ENCODE measurements at places on chromosomes 6 and 20.

- H3K4me1 ChIP-seq = peaks cover 14% of the 10 kb centered on the region
- H3K4me3 ChIP-seq = no peak overlapping the region
- H3K27me3 ChIP-seq = no peaks in the 10 kb centered on the region
- H3K36me3 ChIP-seq = no peaks in the 10 kb centered on the region
- no peak for DNase-seq
These were observed 52.0 kb upstream of the TRIM26 start for GRCh38 chr6:30265181-30265580.

DNA sequence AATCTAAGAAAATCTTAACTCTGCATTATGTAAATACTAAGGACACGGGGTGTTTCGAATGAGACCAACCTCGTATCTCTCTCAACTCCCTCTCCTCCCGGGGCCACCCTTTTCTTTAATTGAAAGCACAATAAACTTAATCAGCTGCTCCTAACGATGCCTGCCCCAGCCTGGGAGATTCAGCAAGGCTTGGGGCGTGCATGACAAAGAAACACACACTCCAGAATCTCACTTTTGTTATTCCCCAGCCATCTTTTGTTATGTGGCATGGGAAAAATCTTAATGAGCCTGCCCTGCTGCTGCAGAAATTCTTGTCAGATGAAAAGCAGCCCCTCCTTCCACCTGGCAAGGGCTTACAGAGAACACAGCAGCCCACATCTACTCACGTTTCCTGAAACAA is 117.4 kb downstream of the TTLL2 start:
- no peak overlapping the region for H3K27ac ChIP-seq
- peaks cover 66% of the 10 kb centered on the region for H3K27me3 ChIP-seq
- no peak overlapping the region for H3K4me3 ChIP-seq

- no peaks in the 10 kb centered on the region for H3K36me3 ChIP-seq
- no peaks in the 10 kb centered on the region for H3K27me3 ChIP-seq
- no peak overlapping the region for H3K4me3 ChIP-seq
- no peaks in the 10 kb centered on the region for H3K4me1 ChIP-seq
These were observed 229.3 kb downstream of the FARS2 start for GRCh38 chr6:5490501-5491069.

- H3K4me3 ChIP-seq = no peak overlapping the region
- H3K27ac ChIP-seq = no peak overlapping the region
- H3K4me1 ChIP-seq = peaks cover 14% of the 10 kb centered on the region
- no peaks in the 10 kb centered on the region for H3K27me3 ChIP-seq
- H3K36me3 ChIP-seq = no peaks in the 10 kb centered on the region
These were observed 198.2 kb downstream of the ARID1B start for GRCh38 chr6:156975414-156975813.

DNA sequence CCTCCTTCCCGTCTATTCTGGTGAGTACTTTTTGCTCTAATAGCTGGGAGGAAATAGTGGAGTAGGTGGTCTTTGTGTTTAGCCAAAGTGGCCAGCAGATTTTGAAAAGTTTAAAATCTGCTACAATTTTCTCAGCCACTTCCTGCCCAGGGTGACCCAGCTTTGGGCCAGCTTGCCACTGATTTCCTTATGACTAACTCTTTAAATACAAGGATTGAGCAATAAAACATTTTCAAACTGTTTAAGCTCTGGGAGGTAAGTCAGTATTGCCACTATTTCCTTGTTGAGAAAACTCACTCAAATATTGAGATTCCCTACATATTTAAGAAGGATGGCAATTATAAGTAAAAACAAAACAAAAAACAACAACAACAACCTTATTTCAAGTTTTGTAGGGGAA is 54.5 kb downstream of the TRMT11 start:
- H3K27ac ChIP-seq = peak overlapping the region; percentile 77
- peak; percentile 74 for DNase-seq
- H3K4me1 ChIP-seq = peaks cover 13% of the 10 kb centered on the region
- H3K4me3 ChIP-seq = peak overlapping the region; percentile 36
- H3K27me3 ChIP-seq = no peaks in the 10 kb centered on the region

DNA sequence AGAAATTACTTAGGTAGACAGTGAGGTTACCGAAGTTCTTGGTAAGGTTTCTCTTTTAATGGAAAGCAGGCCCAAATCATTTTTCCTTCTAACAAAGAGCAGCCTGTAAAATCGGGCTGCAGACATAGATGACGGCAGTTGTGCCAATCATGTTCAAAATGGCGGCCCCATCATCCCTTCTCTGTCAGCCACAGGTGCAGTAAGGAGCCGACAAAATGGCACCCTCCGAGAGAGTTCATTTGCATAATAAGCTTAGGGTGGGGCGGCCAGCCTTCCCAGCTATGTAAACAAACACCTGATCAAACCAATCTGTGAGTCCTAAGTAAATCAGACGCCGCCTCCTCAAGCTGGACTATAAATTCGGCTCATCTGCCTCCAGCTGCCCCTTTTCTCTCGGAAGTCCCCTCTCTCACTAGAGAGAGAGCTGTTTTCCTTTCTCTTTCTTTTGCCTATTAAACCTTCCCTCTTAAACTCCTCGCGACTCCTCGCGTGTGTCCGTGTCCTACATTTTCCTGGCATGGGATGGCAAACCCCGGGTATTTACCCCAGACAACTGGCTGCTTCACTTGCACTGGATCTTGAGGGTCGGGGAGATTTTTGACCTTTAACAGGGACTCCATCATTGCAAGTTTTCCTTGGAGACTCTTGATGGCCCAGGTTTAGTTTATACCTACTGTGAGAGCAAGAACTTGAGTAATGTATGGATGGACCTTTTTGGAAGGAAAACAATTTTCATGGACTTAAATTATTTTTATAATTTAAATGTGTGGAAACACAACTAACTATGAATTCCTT is 8.9 kb upstream of the DDR1 start:
- no peak for DNase-seq
- H3K4me1 ChIP-seq = peaks cover 28% of the 10 kb centered on the region
- peak overlapping the region; percentile 95 for H3K27ac ChIP-seq
- no peak overlapping the region for H3K4me3 ChIP-seq

DNA sequence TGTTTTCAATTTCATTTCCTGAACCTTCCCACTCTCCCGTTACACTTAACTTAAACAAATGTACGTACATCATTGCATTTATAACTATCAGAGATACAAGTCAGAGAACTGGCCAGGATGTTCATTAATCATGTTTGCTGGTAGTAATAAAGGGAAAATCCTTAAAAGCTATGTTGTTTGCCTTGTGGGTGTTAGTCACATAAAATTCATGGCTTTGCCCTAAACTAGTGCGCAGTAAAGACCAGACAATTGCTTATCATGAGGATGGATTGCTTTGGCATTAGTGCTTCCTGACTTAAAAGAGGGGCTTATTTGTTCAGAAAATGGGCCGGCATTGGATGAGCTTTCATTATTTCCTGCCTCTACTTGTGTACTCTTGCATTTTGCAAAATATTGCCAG is 1037.3 kb upstream of the FLRT3 start:
- no peak for DNase-seq
- no peaks in the 10 kb centered on the region for H3K4me1 ChIP-seq
- H3K27ac ChIP-seq = no peak overlapping the region
- no peaks in the 10 kb centered on the region for H3K27me3 ChIP-seq

- H3K27ac ChIP-seq = no peak overlapping the region
- no peak overlapping the region for H3K4me3 ChIP-seq
- no peaks in the 10 kb centered on the region for H3K27me3 ChIP-seq
- DNase-seq = peak; percentile 67
- H3K36me3 ChIP-seq = no peaks in the 10 kb centered on the region
- peaks cover 8% of the 10 kb centered on the region for H3K4me1 ChIP-seq
These were observed 32.9 kb upstream of the LGSN start for GRCh38 chr6:63352544-63353285.

DNA sequence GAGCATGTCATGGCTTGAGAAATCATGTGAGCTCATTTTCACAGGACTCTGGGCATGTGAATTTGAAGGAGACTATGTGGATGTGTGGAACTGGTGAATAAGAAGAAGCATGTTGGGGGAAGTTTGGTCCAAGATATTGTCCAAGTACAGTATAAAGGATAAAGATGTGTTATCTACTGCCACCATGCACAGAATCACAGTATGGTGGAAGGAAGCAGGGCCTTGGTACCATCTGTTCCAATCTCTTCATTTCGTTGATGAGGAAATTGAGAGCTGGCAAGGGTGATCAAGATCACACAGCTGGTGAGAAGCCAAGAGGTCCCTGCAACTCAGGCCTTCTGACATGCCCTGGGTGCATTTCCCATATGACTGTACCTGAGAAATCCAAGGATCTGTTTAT is 31.5 kb upstream of the RIPOR2 start:
- no peak overlapping the region for H3K4me3 ChIP-seq
- H3K36me3 ChIP-seq = peaks cover 5% of the 10 kb centered on the region
- H3K4me1 ChIP-seq = no peaks in the 10 kb centered on the region
- DNase-seq = no peak
- H3K27ac ChIP-seq = no peak overlapping the region

DNA sequence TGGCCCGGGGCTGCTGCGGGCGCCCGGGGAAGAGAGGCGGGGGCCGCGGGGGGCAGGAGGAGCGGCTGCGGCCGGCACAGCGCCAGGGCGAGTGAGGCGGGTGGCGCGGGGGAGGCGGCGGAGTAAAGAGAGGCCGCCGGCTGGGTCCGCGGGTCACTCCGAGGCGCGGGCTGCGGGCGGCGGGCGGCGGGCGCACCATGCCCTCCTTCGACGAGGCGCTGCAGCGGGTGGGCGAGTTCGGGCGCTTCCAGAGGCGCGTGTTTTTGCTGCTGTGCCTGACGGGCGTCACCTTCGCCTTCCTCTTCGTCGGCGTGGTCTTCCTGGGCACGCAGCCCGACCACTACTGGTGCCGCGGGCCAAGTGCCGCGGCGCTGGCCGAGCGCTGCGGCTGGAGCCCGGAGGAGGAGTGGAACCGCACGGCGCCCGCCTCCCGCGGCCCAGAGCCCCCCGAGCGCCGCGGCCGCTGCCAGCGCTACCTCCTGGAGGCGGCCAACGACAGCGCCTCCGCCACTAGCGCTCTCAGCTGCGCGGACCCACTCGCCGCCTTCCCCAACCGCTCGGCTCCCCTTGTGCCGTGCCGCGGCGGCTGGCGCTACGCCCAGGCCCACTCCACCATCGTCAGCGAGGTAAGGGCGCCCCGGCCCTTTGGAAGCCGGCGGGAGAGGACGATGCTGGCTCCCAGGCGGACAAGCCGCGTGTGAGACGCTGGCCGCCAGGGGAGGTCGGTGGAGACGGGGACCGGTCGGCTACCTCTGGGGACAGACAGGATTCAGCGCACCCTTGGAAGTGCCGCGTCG is at the start of gene SLC22A3:
SLC22A3 (plus strand) TSS at position 156 of the 797 bp plus-strand sequence; CDS start at position 198, 42 bp downstream.
- H3K4me1 ChIP-seq = no peaks in the 10 kb centered on the region
- H3K4me3 ChIP-seq = peak within 1 kb of the TSS; percentile 26
- DNase-seq = no peak
- H3K27me3 ChIP-seq = no peaks in the 10 kb centered on the region

GRCh38 chr20:61350500-61351250 is 98.6 kb downstream of the CDH4 start:
- no peaks in the 10 kb centered on the region for H3K27me3 ChIP-seq
- no peak overlapping the region for H3K4me3 ChIP-seq
- peaks cover 13% of the 10 kb centered on the region for H3K4me1 ChIP-seq
- DNase-seq = no peak
- H3K27ac ChIP-seq = no peak overlapping the region

DNA sequence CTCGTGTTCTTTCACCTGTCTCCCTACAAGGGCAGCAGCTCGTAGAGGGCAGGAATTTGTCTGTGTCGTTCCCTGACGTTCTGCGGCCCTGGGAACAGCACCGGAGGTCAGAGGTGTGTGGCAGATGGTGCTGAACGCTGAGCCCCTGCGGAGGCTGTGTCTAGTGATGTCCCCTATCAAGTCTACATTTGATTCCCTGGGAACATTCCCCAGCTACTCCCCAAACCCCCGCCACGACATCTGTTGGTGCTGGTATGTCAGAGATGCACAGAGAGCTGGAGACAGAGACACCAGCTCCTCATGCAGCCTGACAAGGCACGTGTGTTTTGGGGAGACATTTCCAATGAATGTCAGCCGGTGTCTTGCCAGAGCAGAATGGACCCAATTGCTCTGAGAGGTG is 7.7 kb downstream of the PMEPA1 start:
- peaks cover 6% of the 10 kb centered on the region for H3K36me3 ChIP-seq
- H3K27me3 ChIP-seq = no peaks in the 10 kb centered on the region

GRCh38 chr6:38307740-38308139 is 332.0 kb downstream of the BTBD9 start:
- no peak for DNase-seq
- no peak overlapping the region for H3K27ac ChIP-seq
- no peak overlapping the region for H3K4me3 ChIP-seq
- no peaks in the 10 kb centered on the region for H3K4me1 ChIP-seq

DNA sequence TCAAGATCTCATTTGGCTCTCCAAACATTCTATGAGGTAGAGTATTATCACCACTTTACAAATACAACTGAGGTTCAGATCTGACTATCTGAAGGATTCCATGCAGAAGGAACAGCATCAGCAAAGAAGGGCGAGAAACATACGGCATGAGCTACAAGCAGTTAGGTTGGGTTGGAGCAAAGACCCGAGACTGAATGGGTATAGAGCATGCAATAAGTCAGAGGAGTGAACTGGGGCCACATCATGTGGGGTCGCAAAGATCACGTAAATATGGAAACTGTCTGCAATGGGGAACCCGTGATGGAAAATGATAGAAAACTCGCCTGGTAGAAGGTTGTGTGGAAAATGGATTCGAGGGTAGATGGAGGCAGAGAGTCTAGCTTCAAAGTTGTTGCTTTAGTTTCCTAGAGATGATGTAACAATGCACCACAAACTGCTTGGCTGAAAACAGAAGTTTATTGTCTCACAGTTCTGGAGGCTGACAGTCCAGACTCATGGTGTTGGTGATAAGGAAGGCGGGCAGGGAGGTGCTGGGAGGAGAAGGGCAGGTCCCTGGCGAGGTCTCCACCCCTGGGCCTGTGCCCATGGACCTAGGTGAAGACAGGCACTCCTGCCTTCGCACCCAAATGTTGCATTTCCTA is 44.3 kb upstream of the BCLAF1 start:
- H3K4me1 ChIP-seq = no peaks in the 10 kb centered on the region
- no peak for DNase-seq
- H3K27ac ChIP-seq = no peak overlapping the region
- no peak overlapping the region for H3K4me3 ChIP-seq
- H3K36me3 ChIP-seq = no peaks in the 10 kb centered on the region

GRCh38 chr6:141199074-141199473 is 933.7 kb upstream of the GJE1 start:
- H3K36me3 ChIP-seq = no peaks in the 10 kb centered on the region
- no peak for DNase-seq
- H3K4me3 ChIP-seq = no peak overlapping the region

DNA sequence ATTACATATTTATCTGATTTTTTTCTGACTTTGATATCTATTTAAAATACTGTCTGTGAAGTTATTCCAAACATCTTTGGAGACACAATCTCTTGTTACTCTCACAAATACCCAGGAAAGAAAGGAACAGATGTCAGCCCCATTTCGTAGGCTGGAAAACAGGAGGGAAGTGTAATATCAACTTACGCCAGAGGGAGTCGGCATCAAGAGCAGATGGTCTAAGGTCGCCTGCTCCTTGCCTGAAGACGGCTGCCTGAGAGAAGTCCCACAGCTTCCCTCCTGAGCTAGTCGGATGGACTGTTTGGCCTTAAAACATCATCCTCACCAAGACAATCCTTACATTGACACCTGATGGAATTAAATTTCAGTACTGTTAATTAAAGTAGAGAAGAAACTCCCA is 13.4 kb downstream of the CST7 start:
- no peak for DNase-seq
- peaks cover 55% of the 10 kb centered on the region for H3K36me3 ChIP-seq
- no peak overlapping the region for H3K4me3 ChIP-seq
- H3K27me3 ChIP-seq = no peaks in the 10 kb centered on the region
